NCI-H2029 (cell line): ENCODE measurements at places on chromosomes 6 and 20.

- no peak for DNase-seq
Measured at GRCh38 chr6:722608-723007, 29.7 kb upstream of the EXOC2 start.

DNA sequence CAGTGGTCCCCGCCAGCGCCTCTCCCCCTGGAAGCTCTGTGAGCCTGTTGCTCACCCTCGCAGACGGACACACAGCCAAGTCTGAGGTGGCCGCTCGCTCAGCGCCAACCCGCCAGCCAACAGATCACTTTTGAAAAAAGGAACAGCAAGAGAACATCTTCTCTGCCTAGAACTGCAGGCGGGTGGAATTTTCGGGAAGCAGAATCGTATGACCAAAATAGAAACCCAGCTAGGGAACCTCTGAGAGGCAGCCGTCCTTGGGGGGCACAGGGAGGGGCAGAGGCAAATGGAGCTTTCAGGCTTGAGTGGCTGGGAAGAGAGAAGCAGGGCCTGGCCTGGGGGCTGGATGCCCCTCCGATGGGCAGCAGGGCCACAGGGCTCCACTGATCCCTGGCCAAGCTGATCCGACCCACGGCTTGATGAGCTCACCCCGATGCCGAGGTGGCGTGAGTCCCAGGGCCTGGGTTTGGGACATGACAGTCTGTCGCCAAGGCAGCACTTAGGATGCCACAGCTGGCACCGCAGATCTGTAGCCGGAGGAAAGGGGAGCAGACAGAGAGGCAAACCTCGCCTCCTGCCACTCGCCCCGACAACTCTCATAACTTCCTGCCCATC lies 9.8 kb downstream of the NFATC2 start:
- DNase-seq, result no peak

GRCh38 chr6:46734867-46735719 lies at the start of gene PLA2G7:
Gene PLA2G7 (minus strand): TSS chr6:46735375. CDS start chr6:46722891, 12,484 bp downstream.
- DNase-seq, result no peak

DNA sequence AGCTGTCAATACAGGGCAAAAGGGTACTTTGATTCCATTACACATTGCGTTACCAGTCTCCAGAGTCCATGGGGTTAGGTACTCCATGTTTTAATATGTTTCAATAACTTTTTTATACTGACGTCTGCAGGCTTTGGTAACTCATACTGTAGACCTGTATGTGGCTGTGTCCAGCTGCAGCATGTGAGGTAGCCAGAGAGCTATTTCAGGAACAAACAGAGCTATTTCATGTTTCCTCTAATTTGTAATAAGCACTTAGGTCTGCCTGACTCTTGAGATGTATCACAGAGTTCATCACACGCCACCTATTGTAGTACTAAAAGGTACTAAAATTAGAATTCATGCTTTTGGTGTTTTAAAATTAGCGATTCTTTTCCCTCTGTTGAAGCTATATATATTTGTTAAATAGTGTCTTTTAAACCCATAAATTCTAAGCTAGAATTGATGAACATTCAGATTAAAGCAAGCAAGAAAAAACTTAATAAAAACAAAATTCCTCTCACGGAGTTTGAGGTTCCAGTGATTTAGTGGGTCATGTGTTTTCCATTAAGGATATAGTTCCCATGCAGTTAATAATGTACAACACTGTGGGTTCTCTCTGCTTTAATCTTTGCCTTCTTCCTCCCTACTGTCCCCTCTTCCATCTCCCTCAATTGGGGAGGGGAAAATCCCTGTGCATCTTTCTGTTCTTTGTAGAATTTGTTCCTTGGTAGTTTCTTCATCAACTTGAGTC lies 37.0 kb downstream of the FOXO3 start:
- DNase-seq, result no peak

- no peak for DNase-seq
Measured at GRCh38 chr20:15909995-15910394, 663.3 kb downstream of the KIF16B start.

- no peak for DNase-seq
Measured at GRCh38 chr6:15845492-15845891, 182.7 kb upstream of the DTNBP1 start.

GRCh38 chr20:38286586-38287531 lies 17.1 kb upstream of the BPI start:
- DNase-seq, result no peak

- DNase-seq, result no peak
Measured at GRCh38 chr6:46059608-46060007, 43.9 kb upstream of the CLIC5 start.

- peak; percentile 88 for DNase-seq
Measured at GRCh38 chr6:4647414-4648365, 128.5 kb upstream of the CDYL start.

DNA sequence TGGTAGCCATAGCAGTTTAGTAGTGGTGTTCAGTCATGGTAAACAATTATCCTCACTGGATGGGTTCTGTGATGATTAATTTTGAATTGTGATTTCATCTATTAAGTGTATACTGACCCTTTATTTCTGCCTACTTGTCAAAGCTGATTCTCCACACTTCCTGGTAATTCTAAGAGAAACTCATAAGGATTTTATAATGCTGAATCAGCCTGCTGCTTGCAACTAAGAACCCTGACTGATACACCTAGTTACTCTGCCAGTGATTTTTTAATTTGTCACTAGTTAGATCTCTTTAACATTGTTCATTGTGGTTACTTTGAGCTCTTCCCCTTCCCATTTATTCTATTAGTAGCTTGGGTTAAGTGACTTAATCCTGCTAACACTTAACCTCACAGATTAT lies 8.6 kb downstream of the CDC40 start:
- no peak for DNase-seq

GRCh38 chr6:20211941-20212391 lies 303 bp downstream of the MBOAT1 start:
- peak; percentile 77 for DNase-seq

GRCh38 chr6:114453737-114454276 lies 111.0 kb upstream of the HS3ST5 start:
- no peak for DNase-seq

GRCh38 chr6:49497304-49497703 lies 2.4 kb upstream of the GLYATL3 start:
- no peak for DNase-seq

DNA sequence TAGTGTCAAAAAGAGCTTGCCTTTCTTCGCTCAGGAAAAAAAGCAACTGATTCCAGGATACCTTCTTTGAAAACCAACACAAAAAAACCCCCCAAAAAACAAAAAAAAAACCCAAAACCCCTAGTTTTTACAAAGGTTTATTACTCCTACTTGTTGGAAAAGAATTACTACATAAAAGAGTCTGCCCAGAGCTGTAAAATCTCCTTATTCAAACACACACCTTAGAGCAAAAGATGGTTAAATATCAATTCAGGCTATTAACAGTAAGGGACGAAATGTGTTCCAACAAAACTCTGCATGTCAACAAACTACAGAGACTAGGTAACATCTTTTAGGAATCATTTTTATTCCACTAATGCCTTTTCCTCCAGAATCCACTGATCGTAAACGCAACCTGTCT lies 42.7 kb downstream of the BCAS1 start:
- DNase-seq, result no peak
